A549 (cell line): ENCODE measurements at places on chromosomes 16 and 17.

DNA sequence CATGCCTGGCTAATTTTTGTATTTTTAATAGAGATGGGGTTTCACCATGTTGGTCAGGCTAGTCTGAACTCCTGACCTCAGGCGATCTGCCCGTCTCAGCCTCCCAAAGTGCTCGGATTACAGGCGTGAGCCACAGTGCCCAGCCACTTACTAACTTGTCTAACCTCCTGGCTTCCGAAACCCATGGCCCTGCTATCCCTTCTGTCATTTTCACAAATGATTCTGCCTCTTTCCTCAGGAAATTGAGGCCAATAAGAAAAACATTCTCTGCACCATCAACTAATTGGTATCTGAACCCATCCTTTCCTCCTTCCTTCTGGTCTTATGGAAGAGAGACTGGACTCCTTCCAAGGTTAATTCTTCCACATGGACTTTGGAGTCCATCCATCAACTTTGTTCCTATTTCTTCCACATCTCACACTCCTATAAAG lies 27.9 kb upstream of the TNRC6A start:
- no peak for DNase-seq

DNA sequence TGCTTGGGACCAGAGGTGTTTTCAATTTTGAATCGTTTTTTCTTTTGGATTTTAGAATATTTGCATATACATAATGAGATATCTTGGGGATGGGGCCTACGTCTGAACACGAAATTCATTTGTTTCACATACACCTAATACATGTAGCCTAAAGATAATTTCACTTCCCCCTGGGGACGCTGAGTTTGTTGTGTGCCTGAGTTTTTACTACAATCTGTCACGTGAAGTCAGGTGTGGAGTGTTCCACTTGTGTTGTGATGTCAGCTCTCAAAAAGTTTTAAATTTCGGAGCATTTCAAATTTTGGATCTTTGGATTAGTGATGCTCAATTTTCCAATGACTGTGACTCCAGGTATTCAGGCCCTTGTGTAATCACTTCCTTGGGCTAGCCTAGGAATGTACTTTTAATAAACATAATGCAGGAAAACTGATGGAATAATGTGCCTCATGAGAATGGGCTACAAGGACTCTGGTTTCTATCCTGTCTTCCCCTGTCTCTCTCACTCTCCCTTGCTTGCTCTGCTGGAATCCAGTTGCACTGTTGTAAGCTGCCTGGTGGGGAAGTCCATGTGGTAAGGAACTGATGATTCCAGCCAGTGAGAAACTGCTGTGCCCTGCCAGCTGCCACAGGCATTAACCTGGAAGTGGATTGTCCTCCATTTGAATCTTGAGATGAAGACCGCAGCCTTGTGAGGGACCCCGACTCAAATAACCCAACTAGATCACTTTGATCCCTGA lies 403.8 kb downstream of the SHISA9 start:
- no peak for DNase-seq

DNA sequence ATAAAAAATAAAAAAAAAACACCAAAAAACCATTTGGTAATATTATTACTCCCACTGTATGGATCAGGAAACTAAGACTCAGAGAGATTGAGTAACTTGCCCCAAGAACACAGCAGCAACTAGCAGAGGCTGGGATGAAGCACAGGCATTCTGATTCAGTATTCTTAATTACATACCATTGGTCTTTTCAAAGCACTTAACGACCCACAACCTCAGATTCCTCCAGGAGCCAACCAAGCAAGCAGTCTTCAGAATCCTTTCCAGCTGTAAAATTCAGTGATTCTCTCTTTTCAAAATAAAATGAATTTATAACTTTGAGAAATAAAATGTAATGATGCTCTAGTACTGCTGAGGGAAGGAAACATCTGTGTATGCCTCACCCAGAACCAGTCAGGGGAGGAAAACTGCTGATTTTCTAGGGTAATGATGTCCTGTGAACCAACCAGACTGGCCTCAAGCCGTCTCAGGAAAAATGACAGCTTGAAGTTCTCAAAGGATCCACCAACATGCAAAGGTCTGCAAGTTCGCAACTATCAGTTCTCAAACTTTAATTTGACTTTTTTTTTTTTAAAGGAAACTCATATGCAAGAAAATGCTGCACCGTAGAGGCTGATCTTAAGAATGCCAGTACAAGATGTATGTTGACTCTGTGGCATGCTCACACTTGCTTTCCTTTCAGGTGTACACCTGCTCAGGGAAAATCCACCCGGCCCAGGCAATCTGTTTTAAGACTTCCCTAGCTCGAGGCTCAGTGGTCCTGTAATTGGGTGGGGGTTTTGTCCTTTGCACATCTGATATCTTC lies 9.0 kb downstream of the CUEDC1 start:
- DNase-seq, result no peak

GRCh38 chr17:12659500-12659899 lies 6.2 kb upstream of the MYOCD start:
- no peak for DNase-seq

GRCh38 chr16:89332243-89332901 lies 114.9 kb downstream of the ZNF778 start:
- DNase-seq, result no peak

GRCh38 chr17:47300718-47301117 lies 23.0 kb upstream of the EFCAB13 start:
- no peak for DNase-seq

GRCh38 chr16:29808219-29808900 lies 2.0 kb downstream of the MAZ start:
- DNase-seq, result no peak

- no peak for DNase-seq
Observed at GRCh38 chr16:10849736-10850477, 27.1 kb upstream of the CIITA start.

DNA sequence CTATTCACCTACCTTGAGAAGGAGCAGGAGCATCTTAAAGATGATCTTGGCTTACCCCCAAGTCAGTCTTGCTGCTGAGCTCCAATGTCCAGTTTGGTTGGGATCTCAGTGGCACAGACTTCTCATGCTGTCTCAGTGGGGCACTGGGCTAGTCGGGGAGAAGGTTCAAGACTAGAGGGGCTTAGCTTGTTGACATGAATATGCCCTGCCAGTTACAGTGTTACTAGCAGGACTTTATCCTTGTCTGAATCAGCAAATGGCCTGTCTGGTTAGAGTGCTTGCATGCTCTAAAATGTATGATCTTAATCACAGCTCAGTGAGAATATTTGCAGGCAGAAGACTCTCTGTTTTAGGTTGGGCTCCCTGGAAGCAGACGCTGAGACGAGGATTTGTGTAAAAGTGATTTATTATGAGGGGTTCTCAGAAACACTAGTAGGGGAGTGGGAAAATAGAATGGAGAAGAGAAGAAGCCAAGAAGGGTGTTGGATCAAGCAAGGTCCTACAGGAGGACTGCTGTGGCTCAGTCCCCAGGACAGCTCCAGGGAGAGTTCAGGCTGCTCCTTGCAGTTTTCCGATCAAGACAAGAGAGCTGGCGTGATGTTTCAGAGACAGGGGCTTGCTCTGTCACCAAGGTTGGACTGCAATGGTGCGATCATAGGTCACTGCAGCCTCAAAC lies 150.4 kb upstream of the HS3ST2 start:
- DNase-seq, result no peak

GRCh38 chr16:88651276-88651988 lies 579 bp upstream of the CYBA start:
- no peak for DNase-seq

- no peak for DNase-seq
Observed at GRCh38 chr16:86566966-86567700, 504 bp downstream of the FOXC2 start.

GRCh38 chr17:13690806-13691205 lies 89.1 kb upstream of the HS3ST3A1 start:
- no peak for DNase-seq
